Left colon (tissue), 2 donors: ENCODE measurements at places on chromosomes 2 and 18.
A peak's percentile ranks its signal among the peaks of the same experiment; 100 is the strongest.

DNA sequence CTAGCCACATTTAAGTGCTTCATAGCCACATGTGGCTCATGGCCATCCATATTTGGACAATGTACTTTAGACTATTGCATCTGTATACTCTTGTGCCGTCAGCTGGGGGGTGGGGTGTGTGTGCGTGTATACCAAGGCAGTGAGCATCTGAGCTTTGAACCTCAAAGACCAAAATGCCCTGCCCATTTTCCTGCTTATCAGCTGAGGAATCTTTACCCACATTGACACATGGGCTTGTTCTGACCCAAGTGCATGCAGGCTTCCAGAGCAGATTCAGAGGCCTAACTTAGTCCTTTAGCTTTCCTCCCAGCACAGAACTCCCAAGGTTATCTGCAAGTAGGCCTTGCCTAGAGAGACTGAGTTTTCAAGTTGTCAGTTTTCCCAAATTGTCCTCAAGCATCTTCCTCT is 11.1 kb upstream of the MOCOS start:
- DNase-seq: peak; percentile 88

DNA sequence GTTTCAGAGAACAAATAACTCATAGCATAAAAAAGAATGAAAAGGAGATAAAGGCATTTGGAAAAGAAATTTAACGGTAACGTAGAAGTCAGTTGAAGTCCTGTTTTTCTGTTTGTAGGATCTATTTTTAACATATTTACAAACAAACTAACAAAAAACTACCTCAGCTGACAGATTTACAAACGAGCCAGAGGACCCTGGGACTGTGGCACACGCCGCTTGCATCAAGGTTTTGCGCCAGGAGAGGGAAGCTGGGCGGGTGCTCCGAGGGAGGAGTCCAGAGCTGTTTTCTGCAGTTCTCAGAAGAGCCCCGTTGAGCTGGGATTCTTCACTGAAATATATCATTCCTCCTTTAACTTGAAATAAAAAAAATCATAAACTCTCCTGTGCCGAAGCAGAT is 13.6 kb upstream of the TMEM18 start:
- DNase-seq: no peak

DNA sequence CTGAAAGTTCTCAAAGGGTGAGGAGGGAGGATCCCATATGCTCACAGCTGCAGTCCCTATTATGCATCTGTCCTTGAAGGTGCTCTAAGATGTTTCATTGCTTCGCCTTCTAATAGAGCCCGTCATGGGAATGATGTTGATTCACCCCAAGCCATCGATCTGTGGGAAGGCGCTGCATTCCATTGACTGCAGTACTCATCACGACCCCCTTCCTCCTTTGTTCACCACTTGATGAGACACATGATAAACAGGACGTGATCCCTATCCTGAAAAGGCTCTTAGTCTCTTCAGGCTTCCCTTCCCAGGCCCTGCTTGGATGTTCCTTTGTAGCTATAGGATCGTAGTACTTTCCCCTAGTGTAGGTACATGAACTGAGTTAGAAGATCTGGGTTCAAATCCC is 181.8 kb downstream of the AGPS start:
- DNase-seq: no peak

GRCh38 chr2:8644605-8645175 is 37.2 kb upstream of the ID2 start:
- no peak for DNase-seq

DNA sequence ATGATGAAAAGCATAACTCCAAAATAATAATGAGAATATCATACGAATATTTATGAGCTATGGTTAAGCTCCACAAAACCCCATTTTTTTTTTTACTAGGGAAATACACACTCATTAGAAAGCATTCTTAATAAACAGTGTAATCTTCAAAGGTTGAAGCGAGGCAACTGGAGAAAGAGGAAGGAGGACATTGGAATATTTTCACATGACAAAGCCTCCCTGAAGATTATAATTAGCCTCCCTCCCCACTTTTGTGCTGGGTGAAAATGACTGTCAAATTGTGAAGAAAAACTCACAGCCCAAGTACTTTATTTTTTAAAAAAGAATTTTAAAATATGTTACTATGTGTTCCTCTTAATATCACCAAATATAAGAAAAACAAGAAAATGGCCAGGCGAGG is 64.1 kb upstream of the NFU1 start:
- no peak for DNase-seq

DNA sequence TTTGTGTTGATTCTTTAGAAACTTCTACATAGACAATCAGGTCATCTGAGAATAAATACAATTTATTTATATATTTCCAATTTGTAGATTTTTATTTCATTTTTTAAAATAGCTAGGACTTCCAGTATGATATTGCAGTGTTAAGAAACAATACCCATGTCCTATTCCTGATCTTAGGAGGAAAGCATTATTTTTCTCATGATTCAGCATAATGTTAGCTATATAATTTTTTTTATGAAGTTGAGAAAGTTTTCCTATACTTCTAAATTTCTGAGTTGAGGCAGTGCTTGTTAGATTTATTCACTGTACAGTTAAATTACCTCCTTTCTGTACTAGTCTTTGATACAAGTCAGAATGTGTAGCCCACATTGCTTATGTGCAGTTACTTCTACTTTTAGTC is 595.7 kb upstream of the HS6ST1 start:
- DNase-seq: no peak

DNA sequence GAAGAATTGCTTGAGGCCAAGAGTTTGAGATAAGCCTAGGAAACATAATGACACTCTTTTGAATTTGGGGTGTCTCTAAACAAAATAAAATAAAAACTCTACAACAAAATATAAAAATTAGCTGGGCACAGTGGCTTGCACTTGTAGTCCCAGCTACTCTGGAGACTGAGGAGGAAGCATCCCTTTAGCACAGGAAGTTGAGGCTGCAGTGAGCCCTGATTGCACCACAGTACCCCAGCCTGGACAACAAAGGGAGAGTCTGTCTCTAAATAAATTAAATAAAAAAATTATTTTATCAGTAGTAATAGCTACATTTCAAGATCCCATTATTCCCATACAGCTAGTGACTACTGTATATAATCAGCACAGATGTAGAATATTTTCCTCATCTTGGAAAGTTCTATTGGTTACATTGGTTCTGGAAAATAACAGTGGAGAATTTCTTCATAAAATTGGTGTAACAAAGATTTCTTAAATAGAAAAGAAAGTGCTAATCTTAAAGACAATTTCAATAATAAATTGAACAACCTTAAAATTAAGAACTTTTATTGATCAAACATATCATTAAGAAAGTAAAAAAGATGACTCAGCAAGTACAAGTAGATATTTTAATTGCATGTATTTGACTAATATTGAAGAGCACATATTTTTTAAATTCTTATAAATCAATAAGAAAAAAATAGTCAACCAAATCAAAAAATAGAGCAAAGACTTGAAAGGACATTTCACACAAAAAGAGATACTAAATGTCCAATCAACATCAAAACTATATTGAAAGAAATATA is 90.4 kb upstream of the KYNU start:
- DNase-seq: no peak

GRCh38 chr2:44130441-44130840 is 38.2 kb upstream of the PPM1B start:
- DNase-seq: no peak

GRCh38 chr2:151410485-151410834 is 758 bp downstream of the RIF1 start:
- peak; percentile 39 for DNase-seq
